ENCODE measurements at places on chromosomes 16 and 17.

- no peak for DNase-seq
These were observed 4.8 kb downstream of the KLHL11 start for GRCh38 chr17:41860254-41860931.

GRCh38 chr17:142876-143784 is 5.8 kb downstream of the SCGB1C2 start:
- DNase-seq = no peak

GRCh38 chr16:70737377-70738082 is 51.7 kb upstream of the MTSS2 start:
- no peak for DNase-seq

GRCh38 chr16:88809068-88809675 is 2.6 kb downstream of the APRT start:
- no peak for DNase-seq

DNA sequence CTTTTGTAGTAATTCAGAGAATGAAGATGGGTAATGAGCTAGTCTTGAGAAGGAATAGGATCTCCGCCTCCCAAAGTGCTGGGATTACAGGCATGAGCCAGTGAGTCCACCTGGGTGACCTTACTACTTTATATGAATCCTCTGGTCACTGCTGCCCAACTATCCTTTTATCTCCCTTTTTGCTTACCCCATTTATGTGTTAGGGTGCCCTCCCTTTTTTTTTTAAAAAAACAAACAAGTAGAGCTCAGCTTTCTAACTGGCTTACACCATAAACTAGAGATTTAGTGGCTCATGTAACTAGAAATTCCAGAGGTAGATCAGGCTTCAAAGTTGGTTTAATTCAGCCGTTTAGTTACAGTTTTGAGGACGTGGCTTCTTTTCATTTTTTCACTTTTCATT is 15.6 kb downstream of the USP10 start:
- no peak for DNase-seq

DNA sequence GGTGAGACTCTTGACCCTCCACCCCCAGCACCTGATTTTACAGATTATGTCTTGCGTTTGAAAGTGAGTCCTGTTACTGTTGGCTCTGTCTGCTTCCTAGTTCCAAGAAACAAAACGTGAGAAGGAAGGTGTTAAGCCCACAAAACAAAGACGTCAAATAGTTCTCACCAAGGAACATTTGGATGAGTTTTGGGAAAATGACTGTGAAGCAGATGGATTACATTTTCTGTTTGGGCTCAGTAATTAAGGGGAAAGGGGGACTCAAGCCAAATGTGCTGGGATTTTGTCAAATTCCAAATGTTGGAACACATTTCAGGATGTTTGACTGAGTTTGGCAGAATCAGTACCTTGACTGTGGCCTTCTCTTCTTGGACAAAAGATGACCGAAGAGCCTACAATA is 71.2 kb downstream of the PCTP start:
- DNase-seq = no peak

GRCh38 chr17:56096026-56096810 is 57.1 kb upstream of the ANKFN1 start:
- no peak for DNase-seq

DNA sequence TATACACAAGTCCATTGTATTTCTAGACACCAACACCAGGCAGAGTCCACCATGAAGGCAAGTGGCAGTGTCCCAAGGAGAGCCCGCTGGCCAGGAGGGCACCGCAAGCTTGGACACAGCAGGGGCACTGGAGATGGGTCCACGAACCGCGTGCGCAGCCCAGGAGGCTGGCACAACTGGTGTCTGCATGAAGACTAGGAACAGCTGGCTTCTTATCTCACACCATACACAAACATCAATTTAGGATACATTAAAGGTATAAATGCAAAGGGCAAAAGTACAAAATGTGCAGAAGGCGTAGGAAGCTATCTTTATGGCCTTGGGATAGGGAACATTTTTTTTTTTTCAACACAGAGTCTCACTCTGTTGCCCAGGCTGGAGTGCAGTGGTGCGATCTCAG is 52.4 kb downstream of the ANKRD11 start:
- no peak for DNase-seq

- no peak for DNase-seq
These were observed 43.6 kb downstream of the TOM1L2 start for GRCh38 chr17:17928398-17929287.

- DNase-seq = no peak
These were observed 6.1 kb downstream of the DBNDD1 start for GRCh38 chr16:90012991-90013745.

- no peak for DNase-seq
These were observed 6.4 kb downstream of the SLC16A3 start for GRCh38 chr17:82235056-82235774.

- DNase-seq = no peak
These were observed 11.9 kb downstream of the TBX2 start for GRCh38 chr17:61411261-61412142.

GRCh38 chr17:34658811-34659560 is 79.6 kb downstream of the TMEM132E start:
- no peak for DNase-seq

DNA sequence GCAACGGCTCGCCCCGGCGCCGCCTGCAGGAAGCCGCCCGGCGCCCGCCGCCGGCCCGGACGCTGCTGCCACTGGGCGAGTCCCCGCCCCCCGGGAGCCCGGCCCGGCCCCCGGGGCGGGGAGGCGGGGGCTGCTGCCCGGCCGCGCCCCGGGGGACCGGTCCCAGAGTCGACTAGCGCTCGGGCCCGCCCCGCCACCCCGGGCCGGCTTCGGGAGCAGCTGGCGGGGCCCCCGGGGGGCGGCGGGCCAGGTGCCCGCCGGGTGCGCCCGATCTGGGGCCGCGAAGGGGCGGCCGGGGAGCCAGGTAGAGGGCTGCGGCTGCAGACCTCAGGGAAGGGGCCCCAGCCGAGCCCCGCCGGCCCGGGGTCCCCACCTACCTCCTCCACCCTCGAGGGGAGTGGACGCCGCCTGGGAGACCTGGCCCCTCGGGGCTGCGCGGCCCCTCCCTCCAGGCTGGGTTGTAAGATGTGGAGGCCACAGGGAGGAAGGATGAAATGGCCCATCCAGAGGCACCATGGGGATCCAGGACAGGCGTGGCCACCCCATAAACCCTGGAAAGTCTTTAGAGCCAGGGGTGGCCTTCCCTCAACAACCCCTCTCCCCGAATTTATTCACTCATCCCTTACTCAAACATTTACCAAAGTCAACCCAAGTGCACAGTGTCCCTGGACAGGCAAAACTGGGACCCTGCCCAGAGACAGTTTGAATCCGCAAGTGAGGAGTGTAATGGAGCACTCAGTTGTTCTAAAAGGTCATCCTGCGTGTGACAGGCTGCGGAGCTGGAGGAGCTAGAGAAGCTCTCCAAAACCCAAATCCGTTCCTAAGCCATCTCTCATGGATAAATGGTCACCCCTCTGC is at the start of gene CDYL2:
Gene CDYL2 (minus strand): TSS at position 73 of the 858 bp plus-strand sequence. CDS start 425 bp downstream, outside the sequence.
- DNase-seq = no peak

- peak; percentile 57 for DNase-seq
These were observed 53.1 kb downstream of the CYB5B start for GRCh38 chr16:69477546-69477945.

- DNase-seq = no peak
These were observed 495 bp downstream of the TXNDC17 start for GRCh38 chr17:6641247-6641863.

- no peak for DNase-seq
These were observed 2.1 kb downstream of the CCL4L2 start for GRCh38 chr17:36212966-36213365.

GRCh38 chr16:83482545-83483162 is 325.1 kb upstream of the HSBP1 start:
- DNase-seq = no peak

DNA sequence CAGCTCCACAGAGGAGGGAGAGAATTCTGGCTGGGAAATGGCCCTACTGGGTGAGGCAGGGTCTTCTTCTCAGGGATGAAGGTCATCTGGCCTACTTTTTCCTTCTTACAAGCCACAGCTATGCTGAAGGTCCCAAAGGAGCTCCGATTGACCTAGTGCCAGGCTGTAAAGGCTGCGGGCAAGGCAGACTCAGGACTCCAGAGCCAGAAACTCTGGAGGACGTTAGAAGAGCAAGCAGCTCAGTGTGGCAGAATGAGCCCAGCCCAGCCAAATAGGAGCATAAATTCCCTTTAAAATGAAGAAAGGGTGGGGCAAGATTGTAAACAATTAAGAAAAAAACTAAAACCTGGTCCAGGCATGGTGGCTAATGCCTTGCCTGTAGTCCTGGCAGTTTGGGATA is 20.1 kb upstream of the CNOT1 start:
- no peak for DNase-seq
